ENCODE measurements at places on chromosomes 7 and 10. TPM values are rescaled to one million over a fixed set of nuclear protein-coding genes. Genes with fewer than 3 reads are reported as not detected.

GRCh38 chr7:103113164-103113563 lies 35.7 kb downstream of the NAPEPLD start:
- H3K27me3 ChIP-seq, result no peaks in the 10 kb centered on the region
- peaks cover 11% of the 10 kb centered on the region for H3K4me1 ChIP-seq
- DNase-seq, result peak; percentile 95
- no peak overlapping the region for H3K4me3 ChIP-seq

GPR26 gene
- not detected for total RNA-seq

SEMA3D gene
- total RNA-seq, result 4.8 TPM

DNA sequence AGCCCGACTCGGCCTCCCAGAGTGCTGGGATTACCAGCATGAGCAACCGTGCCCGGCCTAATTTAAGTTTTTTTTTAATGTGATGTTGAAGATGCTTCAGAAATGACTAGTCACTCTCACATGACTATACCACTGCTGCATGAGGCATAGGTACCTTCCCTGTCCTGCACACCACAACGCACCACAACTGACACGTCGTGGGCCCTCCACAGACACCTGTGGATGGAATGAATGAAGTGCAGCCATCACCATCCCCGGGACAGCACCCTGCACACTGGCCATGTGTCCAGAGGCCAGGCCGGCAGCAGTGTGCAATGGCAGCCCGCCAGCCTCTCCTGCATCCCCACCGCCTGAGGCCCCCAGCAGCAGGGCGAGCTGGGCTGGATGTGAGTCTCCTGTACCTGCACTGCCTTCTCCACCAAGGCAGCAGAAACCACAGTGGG lies 55.1 kb downstream of the VOPP1 start:
- no peak overlapping the region for H3K4me3 ChIP-seq
- no peaks in the 10 kb centered on the region for H3K27me3 ChIP-seq
- no peaks in the 10 kb centered on the region for H3K4me1 ChIP-seq
- H3K27ac ChIP-seq, result no peak overlapping the region

FKBP6 gene
- not detected for total RNA-seq

DNA sequence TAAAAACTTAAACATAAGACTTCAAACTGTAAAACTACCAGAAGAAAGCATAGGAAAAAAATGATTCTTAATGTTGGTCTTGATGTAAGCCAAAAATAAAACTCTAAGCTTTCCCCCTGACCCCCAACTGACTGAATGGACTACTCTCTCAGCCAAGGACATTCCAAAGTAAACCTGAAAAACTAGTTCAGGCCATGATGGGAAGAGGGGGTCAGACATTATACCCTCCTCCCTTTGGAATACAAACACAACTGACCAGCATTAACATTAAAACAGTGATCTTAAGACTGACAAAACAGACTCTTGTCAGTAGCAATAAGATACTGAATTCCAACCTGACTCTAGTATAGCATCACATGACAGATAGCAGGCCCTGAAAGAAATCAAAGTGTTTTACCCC lies 13.5 kb upstream of the LRGUK start:
- no peak for DNase-seq
- no peaks in the 10 kb centered on the region for H3K27me3 ChIP-seq
- no peaks in the 10 kb centered on the region for H3K36me3 ChIP-seq
- H3K4me3 ChIP-seq, result no peak overlapping the region
- no peak overlapping the region for H3K27ac ChIP-seq

- no peak overlapping the region for H3K4me3 ChIP-seq
- no peaks in the 10 kb centered on the region for H3K27me3 ChIP-seq
- no peak for DNase-seq
- H3K36me3 ChIP-seq, result no peaks in the 10 kb centered on the region
- H3K4me1 ChIP-seq, result no peaks in the 10 kb centered on the region
- no peak overlapping the region for H3K27ac ChIP-seq
Observed at GRCh38 chr10:80382989-80383388, 25.4 kb upstream of the PRXL2A start.

GRCh38 chr7:129147731-129148130 lies 3.2 kb downstream of the TSPAN33 start:
- H3K36me3 ChIP-seq, result no peaks in the 10 kb centered on the region
- H3K4me3 ChIP-seq, result no peak overlapping the region
- H3K27ac ChIP-seq, result no peak overlapping the region
- H3K27me3 ChIP-seq, result no peaks in the 10 kb centered on the region
- DNase-seq, result no peak

DNA sequence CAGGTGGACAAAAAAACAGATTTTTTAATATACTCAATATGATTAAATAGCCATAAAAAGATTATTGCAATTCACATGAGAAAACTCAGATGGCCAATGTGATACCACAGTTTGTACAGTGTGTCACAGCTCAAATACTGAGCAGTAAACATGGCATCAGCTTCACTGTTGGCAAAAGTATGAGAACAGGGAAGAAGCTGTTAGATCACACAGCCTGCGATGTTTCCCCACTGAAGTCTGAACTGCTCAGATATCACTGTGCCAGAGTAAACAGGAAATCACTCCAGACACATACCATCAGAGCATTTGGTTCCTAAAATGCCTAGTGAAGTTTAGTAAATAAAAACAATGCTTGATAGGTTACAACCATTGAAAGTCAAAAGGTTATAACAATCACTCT lies 347.8 kb downstream of the ETV1 start:
- peak overlapping the region; percentile 77 for H3K27ac ChIP-seq
- H3K27me3 ChIP-seq, result no peaks in the 10 kb centered on the region
- H3K4me3 ChIP-seq, result no peak overlapping the region
- DNase-seq, result peak; percentile 85
- peaks cover 20% of the 10 kb centered on the region for H3K4me1 ChIP-seq

CNTNAP2 gene
- total RNA-seq, result 1.8 TPM

- no peak overlapping the region for H3K27ac ChIP-seq
- peak; percentile 54 for DNase-seq
- H3K36me3 ChIP-seq, result no peaks in the 10 kb centered on the region
- no peaks in the 10 kb centered on the region for H3K27me3 ChIP-seq
- no peak overlapping the region for H3K4me3 ChIP-seq
Observed at GRCh38 chr10:34702093-34702937, 112.8 kb downstream of the PARD3 start.

DNA sequence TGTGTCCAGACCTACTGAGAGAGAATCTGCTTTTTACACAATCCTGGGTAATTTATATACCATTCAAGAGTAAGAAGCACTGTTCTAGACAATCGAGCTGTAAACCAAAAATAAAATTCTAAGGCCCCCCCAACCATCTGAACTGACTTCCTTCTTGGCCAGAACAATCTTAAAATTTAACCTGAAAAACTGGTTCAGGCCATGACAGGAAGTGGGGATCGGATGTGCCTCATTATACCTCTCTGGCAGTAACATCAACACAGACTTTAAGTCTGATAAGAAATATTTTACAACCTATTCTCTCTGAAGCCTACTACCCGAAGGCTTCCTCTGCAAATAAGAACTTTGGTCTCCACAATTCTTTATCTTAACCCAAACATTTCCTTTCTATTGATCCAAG lies 75.2 kb upstream of the KIF5B start:
- peaks cover 12% of the 10 kb centered on the region for H3K4me1 ChIP-seq
- DNase-seq, result peak; percentile 46
- no peaks in the 10 kb centered on the region for H3K36me3 ChIP-seq

GRCh38 chr7:252216-252965 lies 37.6 kb upstream of the FOXL3 start:
- no peak for DNase-seq
- H3K27me3 ChIP-seq, result no peaks in the 10 kb centered on the region
- peaks cover 7% of the 10 kb centered on the region for H3K36me3 ChIP-seq
- no peaks in the 10 kb centered on the region for H3K4me1 ChIP-seq

- H3K36me3 ChIP-seq, result no peaks in the 10 kb centered on the region
- H3K27ac ChIP-seq, result no peak overlapping the region
- H3K4me3 ChIP-seq, result no peak overlapping the region
- no peak for DNase-seq
Observed at GRCh38 chr10:3790272-3790671, 5.3 kb upstream of the KLF6 start.

DNA sequence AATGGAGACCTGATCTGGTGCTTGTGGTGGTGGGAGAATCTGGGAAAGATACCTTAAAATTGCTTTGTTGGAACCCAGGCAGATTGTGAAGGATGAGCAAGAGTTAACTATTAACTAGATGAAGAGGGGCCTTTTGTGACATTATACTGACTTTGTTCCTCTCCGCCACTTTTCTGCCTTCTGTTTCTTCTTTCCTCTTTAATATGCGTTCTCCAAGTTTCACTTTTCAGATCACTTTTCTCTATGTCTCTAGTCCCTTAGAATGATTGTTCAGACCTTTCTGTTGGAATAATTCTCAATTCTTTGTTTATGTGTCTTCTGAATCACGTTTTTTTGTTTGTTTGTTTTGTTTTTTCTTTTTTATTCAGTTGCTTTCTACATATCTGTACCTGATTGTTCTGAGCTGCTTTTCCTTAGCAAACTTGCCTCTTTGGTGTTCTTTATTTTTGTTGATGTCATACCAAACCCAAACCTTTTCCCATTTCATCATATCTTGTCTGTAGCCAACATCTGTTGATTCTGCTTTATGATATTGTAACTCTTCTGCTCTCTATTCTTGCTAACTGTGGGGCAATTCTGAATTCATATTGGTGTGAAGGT lies 2.8 kb downstream of the BMPR1A start:
- no peaks in the 10 kb centered on the region for H3K36me3 ChIP-seq
- H3K4me1 ChIP-seq, result peaks cover 9% of the 10 kb centered on the region
- no peak overlapping the region for H3K27ac ChIP-seq
- DNase-seq, result no peak
